T47D (cell line): ENCODE measurements at places on chromosomes 16 and 17.

DNA sequence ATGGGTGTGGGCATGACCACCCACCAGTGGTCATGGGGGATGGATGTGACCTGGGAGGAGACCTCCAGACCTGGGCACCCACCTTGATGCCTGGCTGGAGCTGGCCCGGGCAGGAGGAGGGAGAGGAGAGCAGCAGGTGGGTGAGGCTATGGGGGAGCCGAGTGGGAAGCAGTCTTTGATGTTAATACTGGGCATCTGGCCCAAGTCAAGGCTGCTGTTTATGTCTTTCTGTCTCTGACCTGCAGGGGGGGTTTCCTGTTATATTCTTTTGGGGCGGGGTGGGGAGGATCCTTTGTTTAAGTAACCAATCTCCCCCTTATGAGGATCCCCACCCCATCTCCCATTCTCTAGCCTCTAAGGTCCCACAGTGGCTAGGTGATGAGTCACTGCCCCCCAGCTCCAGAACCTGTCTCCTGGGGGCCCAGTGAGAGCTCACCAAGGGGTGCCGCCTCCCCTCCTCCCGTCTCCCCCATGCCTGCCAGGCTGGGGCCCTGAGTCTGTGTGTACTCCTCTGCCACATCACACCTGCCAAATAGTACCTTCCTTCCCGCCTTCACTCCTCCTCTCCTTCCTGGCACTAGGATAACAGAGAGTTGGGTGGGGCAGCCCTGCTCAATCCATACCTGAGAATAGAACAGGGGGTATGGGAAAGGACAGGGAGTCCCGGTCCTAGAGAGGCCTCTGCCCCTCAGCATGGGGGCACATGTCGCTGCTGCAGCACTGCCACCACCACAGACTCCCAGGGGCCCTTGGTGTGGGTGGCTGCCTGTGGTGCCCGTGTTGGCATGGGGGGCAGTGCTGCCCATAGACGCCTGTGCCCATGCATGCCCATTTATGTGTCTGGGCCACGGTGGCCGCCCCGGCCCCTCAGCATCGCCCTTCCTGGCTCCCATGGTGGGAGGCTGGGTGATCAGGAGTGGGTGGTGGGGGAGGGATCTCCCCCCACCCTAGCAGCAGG is 7.3 kb downstream of the THRA start:
- DNase-seq: peak; percentile 54

DNA sequence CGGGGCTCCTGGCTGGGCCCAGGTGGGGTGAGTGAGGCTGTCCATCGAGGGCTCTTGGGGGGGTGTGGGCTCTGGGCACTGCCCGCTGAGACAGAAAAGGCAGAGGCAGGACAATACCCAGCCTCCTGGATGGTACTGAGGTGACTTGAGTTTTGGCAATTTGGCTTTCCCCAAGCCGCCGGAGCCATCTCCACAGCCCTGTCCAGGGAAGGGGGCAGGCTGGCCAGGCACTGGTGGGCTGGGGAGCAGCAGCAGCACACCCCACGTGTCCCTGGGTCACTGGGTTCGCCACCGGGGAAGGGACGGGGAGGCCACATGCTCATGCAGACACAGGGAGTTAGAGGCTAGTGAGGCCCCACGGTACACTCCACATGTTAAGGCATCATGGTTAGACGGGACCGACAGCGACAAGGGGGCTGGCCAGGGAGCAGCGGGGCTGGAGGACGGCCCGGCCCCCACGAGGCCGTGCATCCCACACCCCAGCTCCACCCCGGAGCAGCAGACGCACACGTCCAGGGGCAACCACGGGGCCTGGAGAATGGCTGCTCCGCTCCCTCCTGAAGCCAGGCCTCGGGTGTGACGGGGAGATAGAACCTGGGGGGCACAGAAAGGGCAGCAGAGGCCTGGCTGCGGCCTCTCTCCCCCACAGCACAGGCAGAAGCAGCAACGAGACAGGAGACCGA is 3.0 kb downstream of the ARHGDIA start:
- peak; percentile 68 for DNase-seq

DNA sequence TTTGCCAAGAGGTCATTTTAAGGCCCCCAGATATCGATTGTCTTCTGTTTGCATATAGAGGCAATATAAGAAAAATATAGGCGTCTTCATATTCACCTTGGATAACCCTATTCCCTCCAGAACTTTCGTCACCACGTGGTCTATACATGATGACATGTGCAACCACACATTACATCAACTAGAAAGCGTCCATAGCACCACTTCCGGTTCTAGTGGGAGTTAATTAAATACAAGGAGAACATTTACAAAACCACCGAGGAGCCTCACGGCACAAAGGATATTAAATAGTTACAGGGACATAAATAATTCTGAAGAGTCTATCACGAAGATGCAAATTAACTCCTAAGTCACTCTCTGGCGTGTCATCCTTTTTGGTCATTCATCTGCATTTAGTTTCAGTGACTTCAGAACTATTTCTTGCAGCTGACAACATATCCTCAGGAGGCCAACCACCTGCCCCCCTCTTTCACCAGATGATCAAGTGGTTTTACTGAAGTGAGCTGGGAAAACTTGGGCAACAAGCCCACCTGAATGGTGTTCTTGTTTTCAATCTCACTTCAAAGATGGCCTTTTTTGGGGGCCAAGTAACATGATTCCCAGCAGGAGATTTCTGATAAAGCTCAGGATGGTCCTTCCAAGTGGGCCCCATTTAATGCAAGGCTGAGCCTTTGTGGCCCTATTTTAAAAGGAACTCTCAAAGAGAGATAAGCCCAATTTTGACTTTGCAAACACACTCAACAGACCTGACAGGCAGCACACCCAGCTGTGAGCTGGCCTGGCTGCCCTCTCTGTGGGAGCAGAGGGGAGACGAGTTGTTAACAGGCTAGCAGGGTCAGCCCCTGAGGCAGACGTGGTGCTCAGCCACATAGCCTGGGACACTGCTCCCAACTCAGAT is 15.3 kb downstream of the CMTM3 start:
- no peak for DNase-seq

DNA sequence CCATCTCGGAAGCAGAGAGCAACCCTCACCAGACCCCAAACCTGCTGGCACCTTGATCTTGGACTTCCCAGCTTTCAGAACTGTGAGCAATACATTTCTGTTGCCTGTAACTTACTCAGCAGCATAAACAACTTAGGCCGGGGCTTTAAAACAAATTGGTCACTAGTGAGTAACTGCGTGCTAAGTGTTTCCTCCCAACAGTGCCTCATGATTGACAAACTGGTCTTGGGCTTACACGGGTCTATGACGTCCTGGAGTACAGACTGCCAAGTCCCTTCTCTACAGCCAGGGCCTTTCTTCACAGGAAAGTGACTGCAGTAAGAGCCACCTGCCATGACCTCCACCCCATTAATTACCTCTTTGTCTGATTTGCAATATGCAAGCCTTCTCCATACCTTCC is 136.7 kb downstream of the XYLT1 start:
- DNase-seq: no peak

DNA sequence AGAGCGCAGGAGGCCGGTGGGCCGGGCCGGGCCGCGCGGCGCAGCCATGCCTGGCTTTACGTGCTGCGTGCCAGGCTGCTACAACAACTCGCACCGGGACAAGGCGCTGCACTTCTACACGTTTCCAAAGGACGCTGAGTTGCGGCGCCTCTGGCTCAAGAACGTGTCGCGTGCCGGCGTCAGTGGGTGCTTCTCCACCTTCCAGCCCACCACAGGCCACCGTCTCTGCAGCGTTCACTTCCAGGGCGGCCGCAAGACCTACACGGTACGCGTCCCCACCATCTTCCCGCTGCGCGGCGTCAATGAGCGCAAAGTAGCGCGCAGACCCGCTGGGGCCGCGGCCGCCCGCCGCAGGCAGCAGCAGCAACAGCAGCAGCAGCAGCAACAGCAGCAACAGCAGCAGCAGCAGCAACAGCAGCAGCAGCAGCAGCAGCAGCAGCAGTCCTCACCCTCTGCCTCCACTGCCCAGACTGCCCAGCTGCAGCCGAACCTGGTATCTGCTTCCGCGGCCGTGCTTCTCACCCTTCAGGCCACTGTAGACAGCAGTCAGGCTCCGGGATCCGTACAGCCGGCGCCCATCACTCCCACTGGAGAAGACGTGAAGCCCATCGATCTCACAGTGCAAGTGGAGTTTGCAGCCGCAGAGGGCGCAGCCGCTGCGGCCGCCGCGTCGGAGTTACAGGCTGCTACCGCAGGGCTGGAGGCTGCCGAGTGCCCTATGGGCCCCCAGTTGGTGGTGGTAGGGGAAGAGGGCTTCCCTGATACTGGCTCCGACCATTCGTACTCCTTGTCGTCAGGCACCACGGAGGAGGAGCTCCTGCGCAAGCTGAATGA is 606 bp downstream of the THAP11 start:
- peak; percentile 72 for DNase-seq

- DNase-seq: peak; percentile 77
Measured at GRCh38 chr17:75288770-75289114, 491 bp downstream of the SLC25A19 start.

DNA sequence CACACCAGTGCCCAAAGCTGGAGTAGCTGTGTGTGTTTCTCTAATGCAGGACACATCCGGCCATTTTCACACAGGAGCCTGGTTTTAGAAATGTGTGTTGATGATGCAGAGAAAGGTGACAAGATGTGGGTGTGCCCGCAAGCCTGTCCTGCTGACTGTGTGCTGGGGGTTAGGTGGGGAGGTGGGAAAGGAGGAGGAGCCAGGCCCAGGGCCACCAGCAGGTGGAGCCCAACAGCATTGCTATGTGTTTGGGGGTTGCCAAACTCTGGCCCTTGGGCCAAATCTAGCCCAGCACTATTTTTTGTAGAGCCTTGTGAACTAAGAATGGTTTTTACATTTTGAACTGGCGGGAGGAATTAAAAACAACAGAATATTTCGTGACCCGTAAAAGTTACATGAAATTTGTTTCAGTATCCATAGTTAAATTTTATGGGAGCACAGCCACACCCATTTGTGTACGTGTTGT is 61.7 kb upstream of the LGALS9 start:
- DNase-seq: no peak

- no peak for DNase-seq
Measured at GRCh38 chr17:37698911-37699255, 46.0 kb downstream of the HNF1B start.

DNA sequence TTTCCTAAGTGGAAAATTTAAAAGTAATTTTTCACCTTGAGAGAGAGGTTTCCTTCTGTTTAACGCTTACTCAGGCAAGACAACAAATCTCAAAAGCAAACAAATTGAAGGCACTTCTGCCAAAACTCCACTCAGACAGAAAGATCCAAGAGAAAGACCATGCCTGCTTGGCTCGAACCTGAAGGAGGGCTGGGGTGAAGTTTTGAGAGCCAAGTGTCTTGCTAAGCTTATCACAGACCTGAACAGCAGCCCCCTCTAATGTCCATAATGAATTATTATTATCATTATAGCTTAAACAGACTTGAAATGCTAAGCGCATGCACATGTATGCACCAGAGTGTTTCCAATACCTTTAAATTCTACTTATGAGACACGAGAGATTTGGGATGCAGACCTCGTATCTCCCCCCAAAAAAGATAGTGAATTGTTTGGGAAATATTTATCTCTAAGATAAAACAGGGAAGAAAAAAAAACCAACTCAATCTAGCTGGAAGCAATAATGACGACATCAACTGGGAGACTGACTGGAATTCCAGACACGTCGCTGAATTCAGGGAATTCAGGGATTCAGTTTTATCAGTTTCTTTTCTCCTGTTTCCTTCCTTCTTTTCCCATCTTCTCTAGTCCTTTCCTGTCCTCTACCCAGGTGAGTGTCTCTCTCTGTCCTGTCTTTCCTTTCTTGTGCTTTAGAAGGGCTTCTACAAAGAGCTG is 473.2 kb downstream of the RBFOX1 start:
- no peak for DNase-seq

- DNase-seq: no peak
Measured at GRCh38 chr16:30185683-30186421, 2.5 kb downstream of the CORO1A start.

- DNase-seq: no peak
Measured at GRCh38 chr17:69762359-69762758, 312.7 kb upstream of the KCNJ16 start.

DNA sequence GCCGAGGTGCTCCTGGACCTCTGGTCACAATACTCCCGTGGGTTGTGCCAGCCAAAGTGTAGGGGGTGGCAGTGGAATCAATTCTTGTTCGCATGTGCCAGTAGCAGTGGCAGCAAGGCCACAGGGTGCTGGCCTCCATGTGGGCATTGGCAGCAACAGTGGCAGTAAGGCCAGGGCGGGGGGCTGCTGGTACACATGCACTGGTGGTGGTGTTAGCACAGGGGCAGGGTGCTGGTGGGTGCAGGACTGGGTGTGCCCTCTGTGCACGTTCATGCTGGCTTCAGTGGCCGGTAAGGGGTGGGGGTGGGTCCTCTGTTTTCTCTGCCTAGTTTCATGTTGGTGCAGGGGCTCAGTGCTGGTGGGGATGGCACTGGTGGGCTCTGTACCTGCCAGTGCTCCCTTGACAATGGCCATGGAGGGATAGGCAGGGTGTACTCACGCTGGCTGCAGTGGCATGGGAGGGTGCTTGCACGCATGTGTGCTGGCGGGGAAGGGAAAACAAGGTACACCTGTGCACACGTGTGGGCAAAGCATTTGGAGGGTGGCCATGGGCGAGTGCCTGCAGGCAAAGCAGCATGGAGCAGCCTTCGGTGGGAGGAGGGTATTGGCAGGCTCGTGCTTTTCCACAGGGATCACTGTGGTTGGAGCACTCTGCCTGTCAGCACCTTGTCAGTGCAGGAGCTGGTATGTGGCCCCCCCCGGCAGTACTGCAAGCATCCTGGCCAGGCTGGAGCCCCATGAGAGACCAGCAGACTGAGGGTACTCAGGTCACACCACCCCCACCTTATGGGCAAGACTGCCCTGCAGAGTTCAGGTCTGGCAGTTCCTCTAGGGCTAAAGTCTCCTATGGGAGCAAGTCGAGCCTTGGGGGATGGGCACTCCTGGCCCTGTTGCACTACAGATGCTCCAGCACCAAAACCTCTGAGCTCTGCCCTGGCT is 35.8 kb downstream of the NF1 start:
- DNase-seq: no peak

GRCh38 chr17:7956228-7956965 is 24.4 kb downstream of the CNTROB start:
- no peak for DNase-seq

- no peak for DNase-seq
Measured at GRCh38 chr16:67948015-67948414, 4.1 kb upstream of the LCAT start.

- no peak for DNase-seq
Measured at GRCh38 chr16:8694795-8695728, 20.6 kb downstream of the ABAT start.

GRCh38 chr16:56891685-56892084 is 26.7 kb downstream of the SLC12A3 start:
- DNase-seq: no peak

DNA sequence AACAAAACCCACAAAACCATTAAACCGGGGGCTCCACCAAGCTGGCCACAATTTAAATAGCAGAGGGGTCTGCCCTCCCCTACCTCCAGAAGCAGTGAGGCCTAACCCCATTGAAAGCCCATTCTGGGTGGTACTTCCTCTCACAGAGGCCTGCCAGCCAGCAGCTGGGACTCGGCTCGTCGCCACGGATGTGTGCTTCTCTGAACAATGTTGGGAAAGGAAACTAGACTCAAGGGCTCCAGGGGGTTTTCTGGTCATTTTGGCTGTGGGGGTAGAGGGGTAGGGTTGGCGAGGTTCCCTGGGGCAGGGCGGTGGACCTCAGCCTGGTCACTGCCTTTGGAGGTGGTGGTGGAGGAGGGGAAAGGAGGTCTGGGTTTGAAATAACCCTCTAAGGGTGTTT is 4.7 kb upstream of the PLCG2 start:
- DNase-seq: no peak

GRCh38 chr17:44952946-44953475 is 5.4 kb upstream of the KIF18B start:
- no peak for DNase-seq
